ENCODE measurements at places on chromosomes 7 and 10.

DNA sequence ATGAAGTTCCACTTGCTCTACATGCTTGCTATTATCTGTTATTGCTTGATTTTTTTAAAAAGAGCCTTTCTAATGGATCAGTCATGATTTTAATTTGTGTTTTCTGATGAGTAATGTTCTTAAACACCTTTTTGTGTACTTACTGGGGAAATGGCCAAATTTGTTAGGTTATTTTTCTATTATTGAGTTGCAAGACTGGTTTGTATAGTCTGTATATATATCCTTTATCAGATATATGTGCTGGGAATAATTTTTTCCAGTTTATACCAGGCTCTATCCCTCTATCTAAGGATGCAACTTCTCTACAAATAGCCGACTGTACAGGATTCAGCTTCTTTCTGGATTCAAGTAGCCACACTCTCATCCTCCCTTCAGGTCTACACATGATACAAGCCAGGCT, 65.6 kb upstream of the SEC61G start:
- DNase-seq: no peak

- DNase-seq: peak; percentile 15
Measured at GRCh38 chr7:84085998-84086397, 108.6 kb downstream of the SEMA3A start.

GRCh38 chr10:67297637-67298181, 371.9 kb downstream of the LRRTM3 start:
- no peak for DNase-seq

DNA sequence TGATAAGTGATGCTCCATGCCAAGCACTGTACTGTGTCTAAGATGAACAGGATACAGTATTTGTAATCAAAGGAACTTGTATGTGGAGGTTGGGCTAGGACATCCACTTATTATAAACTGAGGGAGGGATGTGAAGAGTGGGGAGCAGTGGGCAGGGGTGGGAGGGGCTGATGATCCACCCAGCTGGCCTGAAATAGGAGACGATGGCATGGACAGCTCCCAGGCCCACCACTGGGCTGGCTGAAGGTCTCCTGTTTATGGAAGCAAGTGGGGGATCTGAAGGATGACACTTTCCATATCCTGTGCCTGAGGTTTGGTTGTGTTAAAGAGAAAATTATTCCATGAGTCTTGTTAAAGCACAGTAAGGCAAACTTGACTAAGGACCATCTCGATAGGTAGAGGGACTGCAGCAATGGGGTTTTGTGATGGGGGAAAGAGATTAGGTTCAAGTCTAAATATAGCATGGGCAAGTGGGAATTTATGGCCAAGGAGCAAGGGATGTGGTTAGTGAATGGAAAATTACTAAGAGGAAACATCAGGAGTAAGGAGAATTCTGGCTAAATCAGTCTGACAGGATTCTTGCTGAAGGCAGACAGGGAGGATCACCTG, 124.6 kb downstream of the CCNY start:
- peak; percentile 6 for DNase-seq

DNA sequence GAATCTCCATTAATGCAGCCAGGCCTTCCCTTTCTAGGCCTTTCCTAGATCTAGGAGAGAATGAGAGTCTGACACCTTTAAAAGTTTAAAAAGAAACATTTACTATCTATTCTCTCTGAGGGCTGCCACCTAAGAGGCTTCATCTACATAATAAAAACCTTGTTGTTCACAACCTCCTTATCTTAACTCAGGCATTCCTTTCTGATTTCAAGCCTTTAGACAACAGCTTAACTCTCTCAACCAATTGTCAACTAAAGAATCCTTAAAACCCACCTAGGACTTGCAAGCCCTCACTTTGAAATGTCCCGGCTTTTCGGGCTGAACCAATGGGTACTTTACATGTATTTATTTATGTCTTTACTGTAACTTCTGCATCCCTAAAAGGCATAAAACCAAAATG, 64.3 kb upstream of the RET start:
- no peak for DNase-seq

GRCh38 chr10:15660990-15661389, 58.7 kb downstream of the ITGA8 start:
- DNase-seq: peak; percentile 18

DNA sequence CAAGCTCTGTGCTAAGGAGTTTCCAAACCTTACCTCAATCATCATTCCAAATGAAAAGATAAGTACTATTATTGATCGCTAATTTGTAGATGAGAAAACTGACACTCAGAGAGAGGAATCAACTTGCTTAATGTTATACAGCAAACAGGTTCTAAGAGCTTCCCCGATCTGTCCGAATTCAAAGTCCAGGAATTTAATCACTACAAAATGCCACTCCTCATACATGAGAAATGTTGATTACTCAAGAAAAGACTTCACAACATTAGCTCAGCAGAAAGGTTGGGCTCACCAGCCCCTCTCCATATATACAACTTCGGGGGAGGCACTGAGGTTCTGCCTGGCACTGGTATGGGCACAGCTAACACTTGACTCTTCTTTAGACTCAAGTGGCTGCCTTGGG, 80.7 kb downstream of the SLC16A9 start:
- DNase-seq: no peak

DNA sequence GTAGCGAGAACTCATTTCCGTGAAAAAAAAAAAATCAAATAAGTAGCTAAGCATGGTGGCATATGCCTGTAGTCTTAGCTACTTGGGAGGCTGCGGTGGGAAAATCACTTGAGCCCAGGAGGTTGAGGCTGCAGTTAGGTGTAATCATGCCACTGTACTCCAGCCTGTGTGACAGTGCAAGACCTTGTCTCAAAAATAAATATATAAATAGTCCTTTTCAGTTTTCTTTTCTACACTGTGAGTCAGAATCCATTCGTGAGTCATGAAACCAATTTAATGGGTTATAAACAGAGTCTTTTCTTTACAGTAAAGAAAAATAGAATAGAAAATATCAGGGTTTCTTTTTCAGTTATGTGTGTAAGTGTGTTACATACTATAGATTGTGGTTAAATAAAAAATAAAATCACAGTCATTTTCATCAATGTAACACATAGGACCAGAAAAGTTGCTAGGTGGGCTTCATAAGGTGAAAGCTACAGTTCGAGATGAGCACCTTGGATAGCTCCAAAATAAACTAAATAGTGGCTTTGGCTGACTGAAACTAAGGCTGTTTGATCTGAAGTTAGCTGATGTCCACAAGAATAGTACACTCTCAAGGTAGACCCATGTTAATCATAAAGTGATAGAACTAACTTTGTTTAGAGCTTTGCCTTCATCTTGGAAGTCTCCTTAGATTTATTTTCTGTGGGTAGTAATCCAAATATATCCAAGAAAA, 781.1 kb downstream of the GATA3 start:
- no peak for DNase-seq

DNA sequence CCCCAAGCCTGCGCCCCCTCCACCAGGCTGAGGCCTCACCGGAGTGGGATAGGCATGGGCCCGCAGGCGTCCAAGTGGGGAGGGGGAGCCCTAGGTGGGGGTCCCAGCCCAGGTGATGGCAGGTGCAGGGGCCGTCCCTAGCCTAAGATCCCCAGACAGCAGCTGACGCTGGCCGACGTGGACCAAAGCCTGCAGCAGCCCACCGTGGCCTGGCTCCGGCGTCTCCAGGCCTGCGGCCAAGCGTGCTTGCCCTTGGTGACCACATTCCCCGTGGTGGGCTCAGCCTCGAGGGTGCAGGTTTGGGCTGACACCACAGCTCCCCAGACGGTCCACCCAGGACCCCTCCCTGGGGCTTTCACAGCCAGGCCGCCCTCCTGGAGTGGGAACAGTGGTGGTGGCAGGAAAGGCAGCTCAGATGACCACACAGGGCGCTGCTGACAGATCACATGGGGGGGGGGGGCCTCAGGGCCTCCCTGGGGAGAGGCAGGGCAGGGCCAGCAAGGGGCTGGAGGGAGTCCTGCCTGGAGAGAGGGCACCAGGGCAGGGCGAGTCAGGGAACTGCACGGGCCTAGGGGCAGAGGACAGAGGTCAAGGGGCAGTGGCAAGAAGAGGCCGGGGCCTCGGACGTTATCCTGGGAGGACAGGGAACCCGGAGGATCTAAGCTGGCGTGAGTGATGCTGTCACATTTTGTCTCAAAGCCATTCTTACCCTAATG, 767 bp upstream of the ADAM8 start:
- no peak for DNase-seq

DNA sequence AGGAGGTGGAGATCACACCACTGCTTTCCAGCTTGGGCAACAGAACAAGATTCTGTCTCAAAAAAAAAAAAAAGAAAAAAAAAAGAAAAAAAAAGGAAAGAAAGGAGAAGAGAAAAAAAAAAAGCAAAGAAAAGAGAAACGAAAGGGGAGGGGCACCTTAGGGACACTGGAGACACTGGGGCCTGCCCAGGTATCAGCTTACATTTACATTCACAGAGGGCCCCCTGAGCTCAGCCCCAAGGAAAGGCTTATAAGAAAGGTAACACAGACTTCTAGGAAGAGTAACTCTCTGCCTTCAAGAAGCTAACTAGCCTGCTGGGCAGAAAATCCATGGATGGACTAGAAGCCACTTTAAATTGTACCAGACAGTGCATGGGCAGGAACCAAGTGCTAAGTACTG, 108.8 kb downstream of the NPY start:
- no peak for DNase-seq

DNA sequence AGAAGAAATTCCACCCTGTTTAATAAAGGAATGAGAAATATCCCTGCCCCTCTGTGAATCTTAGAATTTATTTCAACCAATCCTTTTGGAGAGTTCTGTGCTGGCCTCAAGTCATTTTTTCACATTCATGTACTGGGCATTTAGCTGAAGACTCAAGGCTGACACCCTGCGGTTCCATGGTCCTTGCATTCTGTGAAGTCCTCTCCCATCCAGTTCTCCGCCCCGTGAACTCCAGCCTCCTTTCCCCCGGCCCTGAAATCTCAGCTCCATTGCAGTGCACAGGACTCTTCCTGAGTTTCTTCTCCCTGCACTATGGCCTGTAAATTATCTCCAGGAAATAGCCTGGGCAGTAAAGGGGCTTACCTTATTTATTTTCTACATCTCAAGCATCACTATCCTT, 183.0 kb upstream of the KCND2 start:
- no peak for DNase-seq

- DNase-seq: no peak
Measured at GRCh38 chr7:157389951-157390730, 53.3 kb downstream of the DNAJB6 start.

GRCh38 chr10:19888061-19888660, 71.9 kb downstream of the PLXDC2 start:
- no peak for DNase-seq
